ENCODE measurements at places on chromosomes 16 and 17.

DNA sequence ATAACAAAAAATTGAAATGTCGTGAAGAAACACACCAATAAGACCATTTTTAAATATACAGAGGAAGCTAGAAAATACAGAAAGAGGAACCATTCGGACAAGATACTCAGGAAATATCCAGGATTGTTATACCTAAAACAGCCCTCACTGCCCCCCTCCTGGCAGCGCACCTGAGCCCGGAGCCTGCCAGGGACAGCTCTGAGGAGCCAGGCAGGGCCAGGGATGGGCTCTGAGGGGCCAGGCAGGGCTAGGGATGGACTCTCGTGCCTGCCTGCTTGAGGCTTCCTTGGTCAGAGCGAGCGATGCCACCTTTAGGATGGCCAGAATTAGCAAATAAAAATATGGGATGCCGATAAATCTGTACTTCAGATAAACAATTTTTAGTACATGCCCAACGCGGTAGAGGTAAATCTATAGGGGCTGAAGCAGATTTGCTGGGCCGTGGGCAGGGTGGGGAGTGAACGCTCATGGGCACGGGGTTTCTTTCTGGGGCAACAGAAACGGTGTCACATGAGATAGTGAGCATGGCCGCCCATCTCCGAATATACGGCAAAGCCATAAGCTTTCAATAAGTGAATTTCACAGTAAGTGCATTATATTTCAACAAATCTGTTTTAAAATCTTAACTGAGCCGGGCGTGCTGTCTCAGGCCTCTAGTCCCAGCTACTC lies 18.2 kb upstream of the CSNK1D start:
- DNase-seq = no peak

GRCh38 chr16:59212492-59213024 lies 478.4 kb upstream of the GOT2 start:
- DNase-seq = no peak

- no peak for DNase-seq
These were observed 133.4 kb downstream of the OR1D5 start for GRCh38 chr17:2929881-2930533.

DNA sequence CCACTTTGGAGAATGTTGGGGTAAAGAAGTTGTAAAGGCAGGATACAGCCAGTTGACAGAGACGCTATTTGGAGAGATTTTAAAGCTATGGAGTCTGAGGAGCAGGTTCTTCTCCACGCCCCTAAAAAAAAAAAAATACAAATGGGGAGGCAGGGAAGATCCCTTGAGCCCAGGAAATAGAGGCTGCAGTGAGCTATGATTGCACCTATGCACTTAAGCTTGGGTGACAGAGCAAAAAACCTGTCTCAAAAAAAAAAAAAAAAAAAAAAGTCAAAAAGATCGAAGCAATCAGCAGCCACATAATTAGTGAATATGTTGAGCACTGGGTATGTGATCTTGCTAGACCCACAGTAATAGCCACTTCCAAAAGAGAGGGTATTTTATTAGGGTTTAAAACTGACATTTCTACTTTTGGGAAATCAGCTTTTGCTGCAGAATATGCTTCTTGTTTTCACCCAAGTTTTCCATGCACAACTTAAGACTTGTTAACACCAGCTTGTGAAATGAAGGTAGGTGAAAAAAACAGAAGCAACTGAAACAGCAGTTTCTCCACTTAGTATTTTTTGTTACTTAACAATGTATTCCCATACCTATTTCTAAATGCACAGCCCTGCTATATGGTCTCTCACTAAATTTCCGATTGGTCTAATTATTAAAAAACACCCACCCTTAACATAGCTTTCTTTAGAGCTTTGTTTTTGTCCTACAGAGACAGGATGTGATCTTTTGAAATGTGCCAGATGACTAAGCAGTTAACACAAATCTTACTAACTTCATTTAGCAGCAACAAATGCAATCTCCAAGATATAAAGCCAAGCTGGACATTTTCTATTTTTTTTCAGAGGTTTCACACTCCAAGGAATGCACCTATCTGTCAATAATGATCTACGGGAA lies 2.5 kb upstream of the ARL6IP1 start:
- DNase-seq = no peak

All from NCI-H2081 (cell line).